ENCODE measurements at places on chromosomes 7 and 10.
A peak's percentile ranks its signal among the peaks of the same experiment; 100 is the strongest.

GRCh38 chr10:11276449-11276990 lies 258.8 kb downstream of the CELF2 start:
- no peak for DNase-seq

DNA sequence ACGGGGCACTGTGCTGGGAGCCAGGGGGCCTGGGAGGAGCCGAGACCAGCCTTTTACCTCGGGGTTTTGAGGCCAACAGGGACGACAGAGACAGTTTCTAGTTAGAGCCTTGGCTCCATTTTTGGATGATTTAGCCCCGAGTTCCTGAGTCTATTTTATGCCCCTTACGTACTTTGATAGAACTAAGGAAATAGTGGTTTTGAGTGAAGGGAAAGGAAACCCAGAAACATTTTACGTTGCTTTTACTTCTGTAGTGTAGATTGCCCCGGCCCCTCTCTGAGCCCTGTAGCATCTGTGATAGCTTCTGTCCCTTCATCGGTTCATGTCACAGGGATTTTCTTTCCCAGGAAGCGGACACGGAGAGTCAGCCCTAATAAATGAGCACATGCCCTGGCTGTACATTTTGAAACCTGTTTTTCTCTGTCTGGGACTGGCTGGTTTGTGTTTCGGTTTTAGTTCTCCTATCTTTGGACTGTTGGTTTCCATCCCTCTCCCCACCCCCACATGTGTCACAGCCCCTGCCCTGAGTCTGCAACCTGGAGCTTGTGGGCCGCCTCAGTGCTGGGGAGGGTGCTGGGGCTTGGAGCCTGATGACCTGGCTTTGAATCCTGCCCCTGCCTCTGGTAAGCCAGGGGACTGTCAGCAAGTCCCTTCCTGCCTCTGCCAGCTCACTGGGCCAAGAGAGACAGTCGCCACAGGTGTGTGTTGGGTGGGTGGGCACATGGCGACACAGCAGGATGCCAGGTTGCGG lies 6.9 kb upstream of the ORAI2 start:
- peak; percentile 53 for DNase-seq

- no peak for DNase-seq
Measured at GRCh38 chr7:22587322-22587721, 87.3 kb upstream of the STEAP1B start.

DNA sequence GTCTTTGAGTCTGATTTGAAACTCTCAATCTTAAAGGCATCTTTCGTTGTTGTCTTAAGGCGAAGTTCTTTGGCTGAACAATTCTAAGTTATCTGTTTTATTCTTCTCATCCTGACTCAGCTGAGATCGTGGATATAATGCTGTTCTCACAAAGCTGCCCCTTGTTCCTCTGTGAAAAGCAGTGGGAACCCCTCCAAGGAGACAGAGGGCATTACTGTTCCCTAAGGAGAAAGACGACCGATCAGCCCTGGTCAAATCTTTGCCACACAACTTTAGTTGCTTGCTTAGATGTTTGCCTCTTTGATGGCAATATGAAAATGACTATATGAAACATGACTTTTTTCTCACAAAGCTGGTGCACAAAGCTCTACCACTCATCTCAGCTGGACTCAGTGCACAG lies 1016.7 kb downstream of the REEP3 start:
- no peak for DNase-seq

GRCh38 chr7:89064831-89065230 lies 269.3 kb upstream of the TEX47 start:
- no peak for DNase-seq

GRCh38 chr10:96676272-96677112 lies 43.8 kb downstream of the PIK3AP1 start:
- no peak for DNase-seq

DNA sequence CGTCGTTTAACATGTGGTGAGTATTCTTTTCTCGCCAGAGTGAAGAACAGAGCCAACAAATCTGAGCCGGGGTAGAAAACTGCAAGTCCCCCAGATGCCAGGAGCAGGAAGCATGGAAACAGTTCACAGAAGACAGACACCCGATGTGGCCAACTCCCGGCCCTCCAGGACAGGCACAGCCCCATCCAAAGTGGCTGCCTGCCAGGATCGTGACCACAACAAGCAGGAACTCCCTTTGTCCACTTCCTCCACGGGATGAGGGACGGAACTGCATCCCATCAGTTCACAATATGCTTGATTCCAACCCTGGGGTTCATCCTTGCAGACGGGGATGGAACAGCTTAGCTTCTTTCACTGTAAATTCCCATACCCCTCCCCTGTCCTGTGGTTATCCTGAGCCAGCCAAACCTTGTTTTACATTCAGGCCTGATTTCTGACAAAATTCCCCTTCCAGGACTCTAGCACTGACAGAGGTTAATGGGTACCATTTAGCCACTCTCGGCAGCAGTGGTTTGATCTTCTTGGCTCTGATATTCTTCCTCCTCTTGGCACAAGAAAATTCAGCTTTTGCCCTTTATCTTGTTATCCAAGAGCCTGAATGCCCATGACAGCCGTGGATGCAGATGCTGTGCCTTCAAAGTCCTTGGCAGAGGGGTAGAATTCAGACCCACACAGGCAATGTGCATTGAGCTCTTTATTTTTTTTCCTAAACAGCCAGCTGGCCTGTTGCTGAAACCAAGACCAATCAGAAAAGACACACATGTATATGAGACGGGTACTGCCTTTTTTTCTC lies 105.5 kb upstream of the FAM204A start:
- DNase-seq = no peak

GRCh38 chr10:117260084-117260483 lies 19.2 kb downstream of the SLC18A2 start:
- DNase-seq = no peak

DNA sequence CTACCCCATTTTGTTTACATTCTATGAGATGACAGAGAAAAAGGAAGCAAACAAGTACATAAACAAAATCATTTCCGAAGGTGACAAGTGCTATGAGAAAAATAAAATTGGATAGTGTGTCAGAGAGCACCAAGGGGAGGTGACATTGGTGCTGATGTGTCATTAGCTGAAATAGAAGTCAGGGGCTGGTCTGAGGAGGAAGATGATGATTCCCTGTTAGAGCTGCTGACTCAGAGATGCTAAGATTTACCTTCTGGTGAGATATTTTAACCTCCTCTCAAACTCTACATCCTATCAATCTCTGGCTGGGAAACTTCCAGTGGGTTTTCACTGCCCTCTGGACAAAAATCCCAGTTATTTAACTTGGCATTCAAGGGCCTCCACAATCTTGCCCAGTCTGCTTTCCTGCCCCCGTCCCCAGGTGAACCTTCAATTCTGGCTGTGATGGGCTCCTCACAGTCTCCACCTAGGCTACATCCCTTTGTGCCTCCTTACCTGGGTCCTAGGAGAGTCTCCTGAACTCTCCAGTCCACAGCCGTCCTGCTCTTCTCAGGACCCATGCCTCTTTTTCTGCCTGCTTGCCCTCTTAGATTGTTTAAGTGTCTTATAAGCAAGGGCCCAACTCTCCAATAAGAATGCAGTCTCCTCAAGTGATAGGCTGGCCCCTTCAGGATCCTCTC lies 26.6 kb downstream of the DUSP5 start:
- no peak for DNase-seq

Data from stimulated activated CD4-positive, alpha-beta T cell treated with anti-CD3 and anti-CD28 coated beads, Interleukin-15, amount 100 ng/mL, for 1 hour (primary cell).